ENCODE measurements at places on chromosomes 16 and 17.

GRCh38 chr17:61487161-61487988 is 35.2 kb downstream of the TBX4 start:
- DNase-seq, result no peak

DNA sequence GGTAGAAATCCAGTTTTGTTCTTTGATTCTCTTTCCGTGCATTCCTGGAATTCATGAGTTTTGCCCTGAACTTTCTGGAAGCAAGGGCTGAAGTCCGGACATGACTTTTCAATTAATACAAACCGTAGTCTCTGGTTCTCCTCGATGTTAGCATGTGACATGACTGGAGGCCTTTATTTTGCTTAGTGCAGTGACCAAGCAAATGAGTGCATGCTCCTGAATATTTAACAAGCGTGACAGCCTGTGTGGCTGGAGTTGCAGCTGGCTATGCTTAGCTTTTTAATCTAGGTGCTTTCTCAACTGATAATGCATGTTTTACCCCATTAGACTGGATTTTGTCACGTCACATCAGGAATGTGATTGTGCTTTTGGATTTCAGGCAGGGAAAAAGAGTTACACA is 302.1 kb downstream of the MAP2K6 start:
- DNase-seq, result no peak

DNA sequence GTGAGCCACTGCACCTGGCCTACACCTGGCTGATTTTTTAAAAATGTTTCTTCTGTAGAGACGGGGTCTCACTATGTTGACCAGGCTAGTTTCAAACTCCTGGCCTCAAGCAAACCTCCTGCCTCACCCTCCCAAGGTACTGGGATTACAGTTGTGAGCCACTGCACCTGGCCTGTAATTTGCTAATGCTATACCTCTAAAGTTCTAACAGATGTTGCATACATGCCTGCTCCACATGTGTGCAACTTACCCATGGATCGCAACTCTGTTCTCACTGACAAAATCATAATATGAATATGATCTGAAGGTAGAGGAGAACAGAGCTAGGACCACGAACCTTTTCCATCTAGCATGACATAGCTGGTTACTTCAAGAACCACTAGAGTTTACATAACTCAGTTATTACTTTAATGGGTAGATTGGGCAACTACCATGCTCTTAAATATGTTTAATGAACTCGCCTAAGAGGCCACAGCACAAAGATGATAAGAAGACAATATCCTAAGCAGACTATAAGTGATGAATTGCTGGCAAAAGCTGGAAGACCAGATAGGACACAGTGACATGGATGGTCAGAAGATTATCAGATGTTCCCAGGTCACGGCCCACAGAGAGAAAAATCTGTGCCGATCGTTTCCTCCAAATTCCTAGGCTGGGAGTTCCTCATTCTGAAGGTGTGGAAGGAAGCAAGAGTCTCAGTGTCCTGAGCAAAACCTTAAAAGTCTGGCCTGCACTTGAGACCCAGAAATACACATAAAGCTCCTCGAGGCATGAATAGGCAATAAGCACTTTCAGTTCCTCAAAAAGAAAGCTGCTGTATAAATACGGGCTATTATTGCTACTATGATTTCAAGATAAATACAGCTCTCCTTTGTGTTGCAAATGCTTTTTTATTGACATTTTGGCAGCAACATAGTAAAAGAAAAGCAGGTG is 53.6 kb upstream of the ICAM2 start:
- DNase-seq, result no peak

DNA sequence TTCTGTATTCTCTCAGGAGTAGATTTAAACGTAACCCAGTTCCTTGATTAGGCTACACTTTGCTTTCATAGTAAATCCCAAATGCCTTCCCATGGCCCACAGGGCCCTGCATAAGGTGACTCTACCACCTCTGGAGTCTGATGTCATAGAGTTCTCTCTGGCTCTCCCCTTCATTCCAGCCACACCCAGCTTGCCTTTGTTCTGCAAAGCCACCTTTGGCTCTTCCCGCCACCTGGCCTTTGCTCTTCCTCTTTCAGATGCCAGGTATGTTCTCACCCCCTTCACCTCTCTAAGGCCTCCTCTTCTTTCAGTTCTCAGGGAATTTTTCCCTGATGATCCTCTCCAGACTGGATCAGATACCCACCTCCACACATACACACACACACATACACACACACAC is 141.3 kb upstream of the HSBP1 start:
- DNase-seq, result no peak

DNA sequence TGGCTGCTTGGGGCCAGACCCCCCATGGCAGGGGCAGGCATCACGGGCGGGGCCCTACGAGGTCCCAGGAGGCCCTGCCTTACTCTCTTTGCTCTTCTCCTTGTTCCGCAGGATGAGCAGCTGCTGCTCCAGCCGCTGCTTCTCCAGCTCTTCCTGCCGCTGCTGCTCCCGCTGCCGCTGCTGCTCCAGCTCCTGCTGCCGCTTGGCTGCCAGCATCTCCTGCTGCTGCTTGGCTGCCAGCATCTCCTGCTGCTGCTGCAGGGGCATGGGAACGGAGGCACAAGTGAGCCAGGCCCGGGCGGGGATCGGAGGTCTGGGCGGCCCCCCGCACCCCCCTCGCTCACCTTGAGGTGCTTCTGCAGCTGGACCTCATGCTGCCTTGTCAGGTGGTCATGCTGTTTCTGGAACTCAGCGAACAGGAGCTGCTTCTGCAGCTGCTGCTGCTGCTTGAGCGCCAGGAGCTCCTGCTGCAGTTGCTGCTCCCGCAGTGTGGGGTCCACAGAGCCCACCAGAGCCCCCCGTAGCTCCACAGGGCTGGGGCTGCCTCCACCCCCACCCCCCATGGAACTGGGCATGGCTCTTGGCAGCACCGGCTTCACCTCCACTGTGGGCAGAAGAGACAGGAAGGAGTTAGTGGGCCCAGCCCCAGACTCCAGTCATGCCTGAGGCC is 22.8 kb downstream of the G6PC3 start:
- DNase-seq, result no peak

DNA sequence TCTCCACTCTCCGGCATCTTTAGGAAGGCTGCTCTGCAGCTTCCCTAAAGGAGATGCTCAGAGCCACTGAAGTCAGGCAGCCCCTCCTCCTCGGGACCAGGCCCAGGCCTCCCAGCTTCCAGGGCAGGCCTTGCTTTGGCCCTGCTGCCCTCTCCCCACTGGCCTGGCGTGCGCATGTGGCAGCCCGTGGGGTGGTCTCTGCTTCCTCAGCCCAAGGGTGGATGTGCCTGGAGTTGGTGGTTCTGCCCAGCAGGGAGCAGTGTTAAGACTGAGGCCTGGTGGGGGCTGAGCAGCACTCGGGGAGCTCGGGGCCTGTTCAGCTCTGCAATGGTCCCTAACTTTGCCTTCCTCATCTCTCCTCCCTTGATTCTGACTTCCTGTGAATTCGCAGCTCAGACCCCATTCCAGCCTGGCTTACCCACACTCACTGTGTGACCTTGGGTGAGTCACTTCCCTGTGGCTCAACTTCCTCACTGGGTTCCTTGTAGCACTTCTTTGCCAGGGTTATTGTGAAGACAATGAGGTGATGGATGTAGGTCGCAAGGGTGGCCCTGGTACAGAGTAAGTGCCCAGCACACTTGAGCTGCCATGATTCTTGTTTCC is 63.2 kb downstream of the NKD1 start:
- no peak for DNase-seq

DNA sequence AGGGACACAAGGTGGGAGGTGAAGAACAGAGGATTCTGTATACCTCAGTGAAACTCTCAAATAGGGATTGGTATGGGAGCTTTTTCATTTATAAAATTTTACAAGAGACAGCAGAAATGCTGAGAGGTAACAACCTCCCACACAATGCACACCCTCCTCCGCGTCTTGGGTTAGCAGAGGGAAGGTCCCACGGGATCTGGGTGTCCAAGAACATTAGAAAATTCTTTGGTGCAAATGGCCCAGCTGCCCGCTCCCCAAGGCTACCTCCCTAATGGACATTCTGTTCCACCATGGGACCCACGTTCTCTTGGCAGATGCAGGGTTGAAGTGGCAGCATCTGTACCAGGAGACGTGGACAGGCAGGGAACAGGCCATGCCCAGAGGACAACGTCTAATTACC is 22.5 kb downstream of the GPR139 start:
- DNase-seq, result no peak

- DNase-seq, result no peak
Measured at GRCh38 chr17:59775786-59776350, 68.4 kb downstream of the VMP1 start.

- DNase-seq, result no peak
Measured at GRCh38 chr17:18888766-18889290, 30.9 kb downstream of the PRPSAP2 start.

DNA sequence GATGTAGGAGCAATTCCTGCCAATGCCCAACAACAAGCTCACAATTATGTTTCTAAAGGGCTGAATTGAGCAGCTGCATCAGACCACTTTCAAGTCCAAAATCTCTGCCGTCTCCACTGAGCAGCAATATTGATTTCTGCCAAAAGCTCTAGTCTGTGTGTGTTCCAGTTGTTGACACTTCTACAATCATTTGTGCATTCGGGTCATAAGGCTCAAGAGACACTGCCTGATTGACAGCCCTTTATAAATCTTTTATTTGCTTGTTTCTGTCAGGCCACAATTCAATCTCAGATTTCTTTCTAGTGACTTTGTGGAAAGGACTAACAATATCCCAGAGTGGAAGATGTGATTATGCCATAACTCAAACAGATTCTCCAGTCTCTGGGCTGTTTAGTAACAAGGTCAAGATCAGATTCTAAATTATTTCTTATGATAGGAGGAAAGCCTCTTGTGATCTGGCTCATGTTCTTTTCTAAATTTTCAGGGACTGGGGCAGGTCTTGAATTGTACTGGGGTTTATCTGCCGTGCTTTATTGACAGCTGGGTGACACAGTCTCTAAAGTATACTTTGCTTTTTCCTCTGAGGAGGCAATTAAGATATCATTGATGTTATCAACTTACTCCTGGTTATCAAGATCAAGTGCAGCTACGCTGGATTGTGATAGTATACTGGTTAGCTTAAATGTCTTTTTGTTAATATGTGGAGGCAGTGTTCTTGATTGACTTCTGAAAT is 377.1 kb downstream of the CNTNAP4 start:
- no peak for DNase-seq

- peak; percentile 23 for DNase-seq
Measured at GRCh38 chr17:43517161-43517560, 29.0 kb downstream of the ETV4 start.

DNA sequence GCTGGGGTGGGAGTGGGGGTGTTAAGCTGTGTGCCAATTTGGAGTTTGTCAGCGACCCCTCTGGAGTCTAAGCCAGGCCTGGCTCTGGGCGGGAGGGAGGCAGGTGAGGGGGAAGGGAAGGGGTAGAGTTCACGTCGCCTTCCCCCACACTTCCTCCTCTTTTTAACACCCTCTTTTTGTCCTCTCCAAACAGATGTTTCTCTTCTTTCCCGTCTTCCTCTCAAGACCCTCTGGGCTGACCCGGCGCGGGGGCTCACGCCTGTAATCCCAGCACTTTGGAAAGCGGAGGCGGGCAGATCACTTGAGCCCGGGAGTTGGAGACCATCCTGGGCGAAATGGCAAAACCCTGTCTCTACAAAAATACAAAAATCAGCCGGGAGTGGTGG is 3.3 kb downstream of the HOXB1 start:
- DNase-seq, result no peak

GRCh38 chr16:82331974-82332750 is 162.1 kb upstream of the MPHOSPH6 start:
- no peak for DNase-seq

DNA sequence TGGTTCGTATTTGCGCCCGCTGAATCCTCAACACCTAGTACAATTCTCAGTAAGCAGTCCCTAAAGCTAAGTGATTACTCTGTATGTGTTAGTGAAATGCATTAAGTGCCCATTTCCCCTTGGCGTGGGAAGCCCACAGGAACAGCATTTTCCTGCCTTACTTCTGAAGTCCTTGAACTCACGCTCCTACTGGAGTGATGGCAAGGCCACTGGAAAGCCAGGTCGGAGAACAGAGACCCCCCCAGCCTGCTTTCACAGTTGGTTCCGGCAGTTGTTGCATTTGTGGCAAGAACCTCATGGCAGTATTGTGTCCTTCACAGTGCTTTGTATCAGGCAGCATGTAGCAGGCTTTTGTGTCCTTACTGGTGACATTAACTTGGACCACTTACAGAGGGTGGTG is 340.7 kb downstream of the CDH13 start:
- no peak for DNase-seq

GRCh38 chr16:74439685-74440084 is 18.4 kb upstream of the CLEC18B start:
- DNase-seq, result no peak

- DNase-seq, result no peak
Measured at GRCh38 chr16:11424118-11424460, 78.8 kb downstream of the RMI2 start.

DNA sequence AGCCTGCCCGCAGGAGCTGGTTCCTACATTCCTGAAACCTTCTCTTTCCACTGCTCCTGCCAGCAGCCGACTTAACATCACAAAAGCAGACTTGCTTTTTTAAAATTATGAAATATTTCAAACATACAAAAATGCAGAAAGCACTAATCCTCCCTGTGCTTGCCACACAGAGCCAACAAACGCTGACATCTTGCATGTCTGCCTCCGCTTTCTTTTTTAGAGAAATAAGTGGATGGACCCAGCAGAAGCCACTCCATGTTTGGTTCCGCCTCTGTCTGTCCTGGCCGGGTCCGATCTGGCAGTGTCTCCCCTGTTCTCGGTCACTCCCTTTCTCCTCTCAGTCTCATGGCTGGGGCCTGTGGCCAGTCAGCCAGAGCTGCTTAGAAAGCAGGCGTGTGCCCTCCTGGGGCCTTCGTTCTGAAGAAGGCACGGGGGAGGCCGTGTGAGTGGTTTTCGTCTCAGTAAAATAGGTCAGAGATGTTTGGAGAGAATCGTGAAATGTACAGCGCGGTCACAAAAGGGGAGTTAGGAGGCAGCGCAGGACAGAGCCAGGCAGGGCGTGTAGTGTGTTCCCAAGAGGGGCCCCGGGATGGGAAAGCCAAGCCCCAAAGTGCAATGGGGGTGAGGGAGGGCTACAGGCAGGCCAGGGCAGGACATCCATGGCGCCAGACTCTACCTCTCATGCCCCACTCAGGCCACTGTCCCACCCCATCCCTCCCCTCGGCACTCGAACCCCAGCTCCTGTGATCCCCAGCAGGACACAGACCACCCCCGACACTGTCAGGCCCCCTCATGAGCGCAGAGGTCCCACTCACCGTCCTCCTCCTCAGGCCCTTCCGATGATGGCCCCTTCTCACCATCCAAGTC is 23.2 kb downstream of the MXRA7 start:
- DNase-seq, result no peak

- DNase-seq, result no peak
Measured at GRCh38 chr17:17492571-17492970, 3.6 kb downstream of the RASD1 start.

GRCh38 chr17:60154616-60155426 is 5.0 kb downstream of the CA4 start:
- no peak for DNase-seq

GRCh38 chr17:3656755-3657587 is 11.4 kb downstream of the TAX1BP3 start:
- DNase-seq, result no peak
